Sciatic nerve (tissue), 2 donors: ENCODE measurements at places on chromosomes 2 and 18.

DNA sequence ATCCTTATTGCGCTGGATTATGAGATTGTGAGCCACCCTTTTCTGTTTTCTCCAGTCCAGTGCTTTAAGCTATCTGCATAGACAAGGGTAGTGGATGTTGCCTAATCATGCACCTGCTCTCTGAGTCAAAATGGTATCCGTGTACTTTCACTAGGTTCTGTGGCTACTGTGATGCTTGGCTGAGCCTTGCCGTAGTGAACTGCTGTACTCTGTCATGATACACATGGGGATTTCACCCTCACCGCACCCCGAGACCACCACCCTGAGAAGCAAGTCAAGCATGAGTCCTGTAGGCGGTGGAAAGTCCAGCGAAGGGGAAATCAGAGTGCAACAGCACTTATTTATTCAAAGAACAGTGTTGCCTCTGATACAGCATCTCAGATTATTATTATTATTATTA is 55.0 kb downstream of the ARHGAP25 start:
- no peak for DNase-seq

- DNase-seq, result no peak
Observed at GRCh38 chr2:170818752-170819470, 2.2 kb downstream of the GAD1 start.

- no peak for DNase-seq
Observed at GRCh38 chr2:183283209-183283608, 159.0 kb downstream of the NUP35 start.

DNA sequence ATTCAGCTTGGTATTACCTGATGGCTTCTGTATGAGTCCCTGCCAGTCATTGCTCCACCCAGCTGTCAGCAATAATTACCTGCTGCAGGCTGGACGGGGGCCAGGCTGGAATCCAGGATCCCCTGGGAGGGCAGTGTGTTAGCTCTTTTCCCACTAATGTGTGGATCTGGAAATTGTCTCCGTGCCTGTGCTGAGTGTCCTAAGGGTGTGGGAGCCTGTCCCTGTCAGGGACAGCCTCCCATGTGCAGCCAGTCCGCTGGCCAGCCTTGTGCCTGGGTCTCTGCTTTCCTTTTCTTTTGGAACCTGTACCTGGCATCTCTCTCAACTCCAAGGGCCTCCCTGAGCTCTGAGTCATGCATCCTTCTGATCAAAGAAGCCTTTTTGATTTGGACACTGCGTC is 107.2 kb upstream of the SPRED2 start:
- no peak for DNase-seq

DNA sequence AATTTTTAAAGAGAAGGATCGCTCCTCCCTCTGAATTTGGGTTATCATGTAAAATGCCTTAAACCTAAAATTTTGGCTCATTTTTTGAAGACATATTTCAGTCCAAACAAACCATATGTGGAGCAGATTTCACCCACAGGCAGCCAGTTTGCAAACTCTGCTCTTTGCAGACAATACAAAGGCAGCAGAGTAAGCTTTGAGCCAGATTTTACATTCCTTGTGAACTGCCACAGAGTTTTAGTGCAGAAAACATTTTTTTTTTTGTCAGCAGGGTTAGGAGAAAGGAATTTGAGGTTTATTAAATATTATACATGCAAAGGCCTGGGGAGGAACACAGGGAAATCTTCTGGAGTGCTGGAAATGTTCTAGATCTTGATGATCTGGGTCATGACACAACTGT is 171.9 kb upstream of the FN1 start:
- no peak for DNase-seq

DNA sequence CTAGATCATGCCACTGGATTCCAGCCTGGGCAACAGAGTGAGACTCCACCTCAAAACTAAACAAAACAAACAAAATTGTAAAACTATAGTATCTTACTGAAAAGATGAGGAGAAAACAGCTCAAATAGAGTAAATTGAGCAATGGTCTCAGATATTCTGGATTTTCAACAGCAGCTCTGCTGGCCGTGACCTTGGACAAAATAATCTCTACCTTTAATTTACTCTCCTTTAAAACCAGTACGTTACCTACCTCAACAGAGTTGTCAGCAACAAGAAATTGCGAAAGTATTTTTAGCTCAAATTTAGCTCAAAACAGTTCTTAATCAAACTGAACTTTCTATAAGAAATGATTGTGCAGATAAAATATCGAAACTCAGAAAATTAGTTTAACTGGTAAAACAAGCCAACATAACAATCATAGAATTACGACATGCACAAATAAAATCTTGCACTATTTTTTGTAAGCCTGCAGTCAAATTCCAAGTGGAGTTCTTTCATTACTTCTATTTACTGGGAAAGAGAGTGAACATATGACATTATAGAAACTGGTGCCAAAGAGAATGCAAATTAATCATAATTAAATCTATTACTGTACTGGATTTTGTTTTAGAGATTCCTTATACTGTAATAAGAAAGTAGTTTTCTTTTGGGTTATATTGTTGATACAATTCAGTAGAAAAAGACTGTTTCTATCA is 40.8 kb downstream of the TRIP12 start:
- DNase-seq, result no peak

GRCh38 chr2:100188326-100188725 is 45.9 kb upstream of the AFF3 start:
- DNase-seq, result no peak

DNA sequence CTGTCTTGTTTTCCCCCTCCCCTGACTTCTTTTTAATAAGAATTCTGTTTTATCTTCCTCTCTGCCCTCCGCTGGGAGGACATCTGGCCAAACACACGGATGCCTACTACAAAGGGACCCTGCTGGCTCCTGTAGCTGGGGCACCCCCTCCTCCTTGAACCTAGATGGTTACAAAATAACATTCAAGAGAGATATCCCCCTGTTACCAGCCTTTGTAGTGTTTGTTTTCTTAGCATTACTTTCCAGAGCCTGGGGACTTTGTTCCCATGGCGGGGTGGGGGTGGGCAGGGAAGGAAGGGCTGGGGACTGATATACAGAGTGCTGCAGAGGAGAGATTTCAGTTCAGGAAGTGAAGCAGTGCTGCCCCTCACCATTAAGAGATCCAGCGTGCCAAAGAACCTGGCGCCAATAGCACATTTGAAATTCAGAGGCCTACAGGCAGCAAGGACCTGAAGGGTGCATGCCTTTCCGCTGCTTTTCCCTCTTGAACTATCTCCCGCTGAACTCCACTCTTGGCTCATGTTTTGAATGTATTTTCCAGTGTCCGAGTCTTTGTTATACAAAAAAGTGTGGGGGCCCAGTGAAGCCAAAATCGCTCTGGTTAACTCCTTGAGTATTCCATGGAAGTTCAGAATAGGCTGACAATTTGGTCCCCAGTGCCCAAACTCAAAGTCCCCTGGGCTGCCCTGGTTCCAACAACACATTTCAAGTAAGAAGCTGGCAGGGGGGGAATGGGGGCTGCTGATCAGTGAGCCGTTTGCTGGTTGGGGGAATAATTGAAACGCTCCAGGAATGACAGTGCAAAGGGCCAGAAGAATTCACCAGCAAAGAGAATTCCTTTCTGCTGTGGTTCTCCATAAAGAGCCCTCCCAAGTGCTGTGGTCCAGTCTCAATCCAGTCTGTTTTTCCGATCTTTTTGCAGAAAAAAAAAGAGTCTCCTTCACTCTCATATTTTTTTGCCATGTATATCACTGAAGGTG is 94.8 kb upstream of the THOC1 start:
- DNase-seq, result no peak

GRCh38 chr18:49854681-49855080 is 41.3 kb upstream of the ACAA2 start:
- no peak for DNase-seq

GRCh38 chr2:238103465-238104225 is 3.5 kb downstream of the ESPNL start:
- DNase-seq, result peak; percentile 50

DNA sequence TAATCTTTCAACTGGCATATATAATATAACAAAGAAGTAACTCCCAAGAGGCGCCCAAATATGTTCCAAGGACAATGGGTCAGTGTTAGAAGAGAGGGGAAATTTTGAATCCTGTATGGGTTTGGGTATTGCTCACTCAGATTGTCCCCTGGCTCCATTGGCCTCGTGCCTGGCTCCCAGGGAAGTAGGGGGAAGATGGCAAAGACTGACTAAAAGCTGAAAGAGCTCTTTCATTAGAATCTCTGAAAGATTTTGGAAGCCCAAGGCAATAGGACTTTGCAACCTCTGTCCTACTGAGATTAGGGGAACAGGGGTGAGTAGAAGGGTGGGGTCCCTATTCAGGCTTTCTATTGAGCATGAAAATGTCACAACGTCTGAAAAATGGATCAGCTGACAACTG is 1272.8 kb upstream of the ZEB2 start:
- no peak for DNase-seq

DNA sequence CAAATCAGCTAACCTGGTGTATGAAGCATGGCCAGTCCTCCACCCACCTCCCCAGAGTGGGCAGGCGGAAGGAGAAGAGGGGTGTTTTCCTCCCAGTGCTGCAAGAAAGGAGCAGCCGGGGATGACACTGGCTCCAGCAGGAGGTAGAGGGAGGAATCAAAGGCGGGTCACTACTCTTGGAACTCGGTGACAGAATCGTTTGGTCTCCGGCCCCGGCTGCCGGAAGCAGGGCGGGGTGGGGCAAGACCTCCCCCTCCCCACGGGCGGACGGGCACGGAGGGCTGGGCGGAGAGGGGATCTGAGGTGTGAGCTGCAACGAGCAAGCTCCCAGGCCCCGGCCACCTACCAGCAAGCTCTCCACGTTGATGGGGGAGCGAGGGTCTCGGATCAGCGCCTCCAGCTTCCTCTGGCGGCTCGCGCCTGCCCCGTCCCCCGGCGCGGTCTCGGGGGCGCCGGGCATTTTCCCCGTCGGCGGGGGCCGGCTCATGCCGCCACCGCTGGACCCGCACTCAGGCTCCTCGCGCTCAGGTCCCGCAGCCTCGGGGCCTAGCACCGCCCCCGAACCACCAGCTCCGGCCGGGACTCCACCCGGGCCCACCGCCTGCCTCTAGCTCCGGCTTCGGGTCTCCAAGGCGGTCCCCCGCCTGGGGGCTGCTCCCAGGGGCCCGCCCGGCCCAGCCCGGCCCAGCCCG is 640 bp downstream of the ROCK2 start:
- DNase-seq, result peak; percentile 74

DNA sequence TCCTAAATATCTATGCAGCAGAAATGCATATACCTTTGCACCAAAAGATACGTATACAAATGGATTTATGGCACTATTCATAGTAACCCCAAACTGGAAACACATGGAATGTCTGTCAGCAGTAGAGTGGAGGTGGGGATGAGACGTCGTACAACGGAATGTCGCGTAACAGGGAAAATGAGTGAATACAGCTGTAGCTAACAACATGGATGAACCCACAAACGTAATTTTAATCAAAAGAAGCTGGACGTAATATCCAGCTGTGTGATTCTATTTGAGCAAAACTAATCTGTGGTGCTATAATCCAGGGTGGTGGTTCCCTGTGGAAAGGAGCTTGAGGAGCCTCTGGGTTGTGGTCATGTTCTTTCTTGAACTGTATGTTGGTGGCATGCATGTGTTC is 89.9 kb downstream of the MTA3 start:
- DNase-seq, result no peak

GRCh38 chr2:209391776-209392401 is 32.0 kb upstream of the MAP2 start:
- no peak for DNase-seq

DNA sequence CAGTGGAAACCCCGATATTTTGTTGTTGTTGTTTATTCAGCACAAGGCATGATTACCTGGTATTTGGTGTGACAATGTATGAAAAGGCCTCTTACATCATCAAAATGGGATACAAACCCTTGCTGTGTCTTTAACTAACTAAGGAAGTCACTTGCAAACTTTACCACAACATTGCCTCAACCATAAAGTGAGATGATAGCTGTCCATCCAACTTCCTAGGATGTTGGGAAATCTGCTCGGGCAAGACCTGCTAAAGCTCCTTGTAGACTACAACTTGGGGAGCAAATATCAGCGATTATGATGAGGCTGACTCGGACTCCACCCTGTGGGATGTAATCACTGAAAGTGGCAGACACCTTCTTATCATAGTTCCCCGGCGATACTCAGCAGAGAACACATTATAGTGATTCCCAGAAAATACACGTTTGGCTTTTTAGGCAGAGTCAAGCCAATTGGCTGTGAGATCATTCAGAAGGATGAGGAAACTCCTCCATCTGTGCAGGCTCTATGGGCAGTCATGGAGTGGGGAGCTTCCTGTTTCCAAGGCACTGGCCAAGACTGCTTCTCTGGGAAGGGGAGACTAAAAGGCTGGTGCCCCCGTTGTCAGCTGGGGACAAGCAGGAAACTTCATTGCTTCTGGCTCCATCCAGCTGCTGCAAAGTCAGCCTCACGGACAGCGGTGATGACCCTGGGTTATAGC is 289.0 kb downstream of the RNF144A start:
- no peak for DNase-seq

GRCh38 chr2:85995648-85996529 is 107.1 kb upstream of the ST3GAL5 start:
- peak; percentile 53 for DNase-seq

DNA sequence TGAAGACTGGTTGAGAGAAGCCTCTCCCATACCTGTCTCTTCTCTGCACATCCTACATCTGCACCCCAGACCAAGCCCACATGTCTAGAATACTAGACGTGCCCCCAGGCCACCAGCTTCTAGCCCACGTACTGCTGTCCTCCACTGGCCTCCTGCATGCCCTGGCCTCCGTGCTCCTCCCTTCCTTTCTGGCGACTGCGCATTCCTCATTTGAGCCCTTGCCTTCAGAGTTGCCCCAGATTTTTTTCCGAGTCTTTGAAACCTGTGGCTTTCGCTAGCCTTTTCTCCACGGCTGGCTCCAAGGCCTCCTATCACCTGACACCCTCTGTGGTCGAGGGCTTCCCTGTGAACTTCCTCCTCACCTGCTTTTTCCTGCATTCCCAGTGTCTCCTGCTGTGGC is 11.2 kb downstream of the RNF144A start:
- no peak for DNase-seq

DNA sequence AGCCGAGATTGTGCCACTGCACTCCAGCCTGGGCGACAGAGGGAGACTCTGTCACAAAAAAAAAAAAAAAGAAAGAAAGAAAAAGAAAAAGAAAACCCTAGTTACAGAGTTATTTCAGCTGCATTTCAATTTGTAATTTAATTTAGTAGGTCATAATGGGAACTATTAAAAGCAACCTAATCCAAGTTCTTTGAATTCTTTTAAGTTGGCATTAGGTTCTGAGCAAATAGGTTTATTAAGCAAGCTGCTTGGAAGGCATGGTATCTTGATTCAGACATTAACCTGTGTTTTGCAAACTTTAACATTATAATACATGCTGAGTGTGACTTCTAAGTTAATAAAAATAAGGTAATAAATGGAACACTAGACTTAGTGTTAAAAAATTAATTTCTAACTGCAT is 29.8 kb upstream of the COBLL1 start:
- no peak for DNase-seq

- no peak for DNase-seq
Observed at GRCh38 chr18:2715990-2716389, 60.5 kb downstream of the SMCHD1 start.

DNA sequence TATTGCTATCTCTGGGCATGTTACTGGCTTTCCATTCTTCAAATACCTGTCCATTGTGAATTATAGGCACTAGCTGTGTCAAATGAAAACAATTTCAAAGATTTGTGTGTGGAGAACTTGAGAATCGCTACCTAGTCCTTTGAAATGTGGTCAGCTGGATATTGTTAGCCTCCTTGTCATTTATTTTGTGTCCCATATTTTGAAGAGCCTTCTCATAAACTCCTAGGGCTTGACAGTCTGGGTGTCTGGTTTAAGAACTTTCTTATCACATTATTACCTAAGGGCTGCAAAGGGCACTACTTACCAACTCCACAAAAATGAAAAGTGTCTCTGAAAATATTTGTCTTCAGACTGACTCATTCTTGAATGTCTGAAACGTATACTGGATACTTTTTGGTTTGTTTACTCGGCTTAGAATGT is 50.2 kb downstream of the COL4A3 start:
- no peak for DNase-seq
